Trophoblast cell (in vitro differentiated cells and primary cell): ENCODE measurements at places on chromosomes 1 and 21.
A peak's percentile ranks its signal among the peaks of the same experiment; 100 is the strongest.

DNA sequence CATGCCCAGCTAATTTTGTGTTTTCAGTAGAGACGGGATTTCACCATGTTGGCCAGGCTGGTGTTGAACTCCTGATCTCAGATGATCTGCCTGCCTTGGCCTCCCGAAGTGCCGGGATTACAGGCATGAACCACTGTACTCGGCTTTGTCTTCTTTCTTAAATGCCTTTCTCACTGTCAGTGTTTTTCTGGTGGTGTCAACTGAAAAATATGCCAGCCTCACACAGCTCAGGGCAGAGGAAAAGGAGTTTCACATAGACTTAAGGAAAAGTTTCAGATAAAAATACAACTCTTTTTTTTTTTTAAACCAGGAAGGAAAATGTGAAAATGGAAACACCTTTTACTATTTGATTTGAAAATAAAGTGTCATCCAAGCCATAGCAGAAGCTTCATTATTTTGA, 4.6 kb upstream of the MAB21L3 start:
- DNase-seq, result peak; percentile 60

DNA sequence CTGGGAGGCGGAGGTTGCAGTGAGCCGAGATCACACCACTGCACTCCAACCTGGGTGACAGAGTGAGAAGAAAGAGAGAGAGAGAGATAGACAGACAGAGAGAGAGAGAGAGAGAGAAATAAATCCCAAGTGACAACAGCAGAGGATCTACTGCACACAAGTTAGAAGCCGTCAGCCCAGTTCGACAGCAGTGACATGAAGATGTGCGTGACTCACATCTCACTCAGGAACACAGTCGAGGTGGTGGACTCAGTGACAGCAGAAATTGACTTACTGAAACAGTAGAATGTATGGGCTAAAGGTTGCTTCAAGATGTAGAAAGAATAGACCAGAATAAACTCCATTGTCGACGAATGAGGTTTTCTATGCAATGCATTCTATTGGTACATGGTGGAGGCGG, 77.0 kb upstream of the KRTAP19-8 start:
- DNase-seq, result peak; percentile 64

DNA sequence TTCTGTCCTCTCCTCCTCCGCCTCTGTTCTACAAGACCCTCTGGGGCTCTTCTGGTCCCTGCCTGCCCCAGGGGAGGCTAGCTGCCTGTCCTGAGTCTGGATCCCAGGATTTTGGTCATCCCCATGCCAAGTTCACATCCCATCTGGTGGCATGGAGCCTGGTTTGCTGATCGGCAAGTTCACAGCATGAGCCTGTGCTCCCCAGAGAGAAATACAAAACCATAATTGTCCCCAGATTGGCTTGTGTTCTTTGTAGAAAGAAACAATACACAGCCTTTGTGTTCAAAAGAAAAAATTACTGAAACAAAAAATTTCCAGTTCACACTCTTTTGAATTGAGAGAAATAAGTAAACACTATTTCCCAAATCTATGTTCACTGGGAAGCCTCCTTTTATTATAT, 149.4 kb upstream of the ZC3H12A start:
- DNase-seq, result no peak

- DNase-seq, result no peak
These were observed 37.1 kb upstream of the DOCK7 start for GRCh38 chr1:62725255-62725654.

GRCh38 chr1:15428815-15429435, 9.3 kb upstream of the CTRC start:
- DNase-seq, result no peak

- no peak for DNase-seq
These were observed 40.2 kb upstream of the ST6GALNAC5 start for GRCh38 chr1:76827066-76827465.

- DNase-seq, result no peak
These were observed 124.2 kb downstream of the GRIK3 start for GRCh38 chr1:36909946-36910725.

- peak; percentile 90 for DNase-seq
These were observed 28.4 kb downstream of the TRIM33 start for GRCh38 chr1:114482585-114482984.

DNA sequence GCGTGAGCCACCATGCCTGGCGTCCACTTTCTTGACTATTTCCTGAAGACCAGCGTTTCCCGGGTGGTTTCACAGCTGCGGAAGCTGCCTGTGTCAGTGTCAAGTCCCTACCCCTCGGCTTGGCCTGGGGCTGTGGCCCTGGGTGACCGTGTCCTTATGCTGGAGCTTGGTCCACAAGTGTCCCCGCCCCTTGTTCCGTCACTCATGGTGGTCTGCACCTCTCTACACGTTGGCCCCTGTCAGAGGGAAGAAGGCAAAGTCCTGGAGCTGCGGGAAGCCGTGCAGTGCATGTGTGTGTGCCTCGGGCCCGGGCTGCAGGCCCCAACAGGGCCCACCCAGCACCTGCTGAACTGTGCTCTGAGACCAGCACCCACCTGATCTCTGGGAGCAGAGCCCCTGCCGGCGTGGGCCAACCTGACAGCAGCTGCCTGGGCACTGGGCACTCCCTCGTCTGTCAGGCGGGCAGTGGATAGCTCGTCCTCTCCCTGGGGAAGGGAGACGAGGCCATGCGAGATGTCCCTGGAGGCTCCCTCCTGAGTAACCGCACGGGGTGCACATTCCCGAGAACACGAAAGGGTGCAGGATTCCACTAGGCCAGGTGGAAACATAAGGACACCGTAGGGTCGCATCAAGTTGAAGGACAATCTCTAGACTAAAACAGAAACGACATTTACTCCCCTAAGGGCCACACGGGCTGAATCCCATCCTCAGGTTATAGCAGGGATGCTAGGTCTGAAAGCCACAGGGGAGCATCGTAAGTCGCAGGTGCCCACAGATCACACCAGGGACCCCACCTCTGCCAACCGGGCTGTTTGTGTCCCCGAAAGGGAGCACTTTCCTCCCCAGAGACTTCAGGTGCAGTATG, 2.4 kb upstream of the C1orf159 start:
- DNase-seq, result no peak

- no peak for DNase-seq
These were observed 20.7 kb downstream of the CD34 start for GRCh38 chr1:207890136-207890738.

DNA sequence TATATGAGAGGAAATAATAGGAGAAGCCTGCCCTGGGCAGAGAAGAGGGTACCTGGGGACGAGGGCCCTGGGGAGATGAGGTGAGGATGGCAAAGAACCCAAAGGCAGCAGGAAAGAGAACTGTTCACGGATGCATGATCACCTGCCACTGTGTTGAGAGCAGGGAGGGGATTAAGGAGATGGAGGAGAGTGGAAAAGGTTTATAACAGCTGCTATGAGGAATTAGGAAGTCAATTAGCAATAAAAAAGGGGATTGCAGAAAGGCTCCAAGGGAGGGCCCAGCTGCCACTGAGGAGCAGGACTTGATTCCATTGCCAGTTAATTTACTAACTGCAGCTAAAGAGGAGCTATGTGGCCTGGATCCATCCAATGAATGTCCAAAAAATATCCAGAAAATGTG, 61.1 kb downstream of the GFI1 start:
- DNase-seq, result no peak

- DNase-seq, result no peak
These were observed 55.9 kb upstream of the SPOCD1 start for GRCh38 chr1:31871703-31872102.

DNA sequence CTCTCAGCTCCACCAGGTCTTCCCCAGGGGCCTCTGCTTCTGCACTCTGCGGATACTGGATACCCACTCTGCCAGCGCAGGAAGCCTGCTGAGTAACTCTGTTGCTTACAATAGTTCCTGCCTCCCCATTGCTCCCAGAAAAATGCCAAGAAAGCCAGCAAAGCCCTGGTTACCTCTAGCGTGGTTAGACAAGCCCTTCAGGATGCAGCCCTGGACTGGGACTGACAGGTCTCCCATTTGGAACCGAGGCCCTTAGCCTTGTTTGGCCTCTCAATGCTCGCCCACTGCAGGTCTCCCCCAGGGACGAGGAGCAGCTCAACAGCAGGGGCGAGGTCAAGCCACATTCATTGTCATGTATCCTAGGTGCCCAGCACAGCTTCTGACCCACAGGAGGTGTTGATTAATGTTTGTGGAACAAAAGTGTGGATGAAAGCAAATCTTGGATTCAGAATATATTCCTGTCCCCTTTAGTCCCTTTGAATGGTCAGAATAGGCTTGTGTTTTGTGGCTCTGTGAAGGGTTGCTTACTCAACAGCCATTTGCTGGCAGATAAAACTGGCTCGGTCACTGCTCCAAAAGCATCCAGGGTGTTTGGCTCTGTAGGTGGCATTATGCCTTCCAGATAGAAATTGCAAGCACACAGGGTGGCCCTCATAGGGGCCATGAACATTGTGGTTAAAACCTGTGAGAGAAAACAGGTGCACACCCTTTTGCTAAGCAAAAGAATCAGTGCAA, 58.9 kb downstream of the C1orf198 start:
- DNase-seq, result peak; percentile 77

DNA sequence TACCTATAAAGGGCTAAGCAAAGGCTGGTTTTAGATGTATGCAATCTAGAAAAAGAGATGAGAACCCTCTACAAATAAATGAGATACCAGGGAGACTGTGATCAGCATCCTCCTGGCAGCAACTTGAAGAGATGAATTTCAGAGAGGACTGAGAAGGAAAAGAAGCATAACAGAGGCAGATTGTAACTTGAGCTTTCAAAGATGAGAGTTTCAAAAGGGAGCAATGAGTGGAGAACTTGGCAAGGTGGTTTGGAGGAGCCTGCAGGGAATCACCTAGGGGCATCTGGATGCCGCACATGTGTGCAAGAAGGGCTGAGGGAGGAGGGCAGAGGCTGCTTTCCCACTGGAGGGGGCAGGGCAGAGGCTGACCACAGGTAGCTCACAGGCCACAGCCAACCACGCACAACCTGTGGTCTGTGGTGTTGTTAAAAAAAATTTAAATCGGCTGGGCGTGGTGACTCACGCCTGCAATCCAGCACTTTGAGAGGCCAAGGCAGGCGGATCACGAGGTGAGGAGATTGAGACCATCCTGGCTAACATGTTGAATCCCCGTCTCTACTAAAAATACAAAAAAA, 50.2 kb downstream of the PCNX2 start:
- no peak for DNase-seq

DNA sequence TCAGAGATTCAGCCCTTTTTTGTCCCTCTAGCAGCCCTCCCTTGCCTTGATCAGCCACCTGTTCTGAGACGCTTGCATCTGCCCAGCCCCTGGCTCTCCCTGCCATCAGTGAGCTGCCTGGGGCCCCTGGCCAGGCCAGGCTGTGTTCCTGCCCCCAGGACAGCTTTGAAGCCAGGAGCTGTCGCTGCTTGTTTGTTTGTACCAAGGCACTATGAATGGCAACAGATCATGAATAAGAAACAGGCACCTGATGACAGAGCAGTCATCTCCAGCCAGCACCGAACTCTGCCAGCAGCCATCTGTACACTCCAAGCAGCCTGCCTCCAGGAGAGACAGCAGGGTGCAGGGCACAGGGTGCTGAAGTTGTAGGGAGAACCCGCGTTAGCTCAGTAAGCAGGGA, 8.1 kb upstream of the VWA5B1 start:
- DNase-seq, result no peak

DNA sequence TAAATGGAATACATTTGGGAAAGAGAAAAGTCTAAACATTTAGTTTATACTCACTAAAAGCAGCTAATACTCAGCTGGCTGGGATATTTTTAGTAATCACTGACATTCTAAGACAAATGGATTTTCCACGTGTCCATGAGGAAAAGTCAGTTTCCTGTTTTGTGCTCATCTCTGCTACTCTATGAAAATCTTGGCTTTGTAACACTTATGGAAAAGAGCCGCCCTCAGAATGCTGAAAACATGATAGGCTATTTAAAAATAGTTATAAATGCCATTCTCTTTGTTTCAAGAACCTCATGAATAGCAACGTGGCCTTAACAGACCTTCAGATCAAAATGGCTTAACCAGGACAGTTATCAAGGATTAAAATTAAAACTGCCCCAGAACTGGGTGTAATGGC, 29.9 kb downstream of the MRAP start:
- no peak for DNase-seq

DNA sequence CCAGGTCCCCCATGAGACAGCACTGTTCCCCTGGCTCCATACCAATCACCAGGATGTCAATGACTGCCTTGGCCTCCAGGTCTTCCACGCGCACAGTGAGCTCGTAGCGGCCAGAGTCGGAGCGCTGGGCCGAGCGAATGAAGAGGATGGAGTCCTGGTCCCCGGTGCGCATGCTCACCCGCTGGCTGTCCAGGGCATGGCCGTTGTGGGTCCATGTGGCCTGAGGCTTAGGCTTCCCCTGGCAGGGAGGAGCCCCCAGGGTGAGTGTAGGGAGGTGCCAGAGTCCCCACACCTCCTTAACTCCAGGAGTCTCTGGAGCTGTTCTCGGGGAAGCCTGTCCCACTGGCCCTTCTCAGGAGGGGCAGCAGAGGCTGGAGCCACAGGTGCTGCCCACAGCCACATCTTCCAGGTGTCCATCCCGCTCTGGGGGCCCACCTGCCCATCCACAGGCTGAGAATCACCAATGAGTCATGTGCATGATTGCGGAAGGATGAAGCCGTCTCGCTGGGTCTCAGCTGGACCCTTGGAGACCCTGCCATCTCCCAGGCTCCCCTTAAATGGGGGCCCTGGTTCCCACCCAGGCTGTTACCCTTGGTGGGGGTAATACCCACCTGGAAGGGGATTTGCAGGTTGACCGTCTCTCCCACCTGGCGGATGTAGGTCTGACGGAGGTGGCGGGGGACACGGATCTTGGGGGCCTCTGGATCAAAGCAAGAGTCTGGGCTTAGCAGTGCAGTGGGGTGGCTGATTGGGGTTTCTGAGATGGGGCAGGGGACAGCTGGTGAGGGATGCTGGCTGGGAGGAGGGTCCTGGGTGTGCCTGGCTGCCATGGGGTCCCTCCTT, 4.1 kb downstream of the MYBPH start:
- DNase-seq, result no peak

DNA sequence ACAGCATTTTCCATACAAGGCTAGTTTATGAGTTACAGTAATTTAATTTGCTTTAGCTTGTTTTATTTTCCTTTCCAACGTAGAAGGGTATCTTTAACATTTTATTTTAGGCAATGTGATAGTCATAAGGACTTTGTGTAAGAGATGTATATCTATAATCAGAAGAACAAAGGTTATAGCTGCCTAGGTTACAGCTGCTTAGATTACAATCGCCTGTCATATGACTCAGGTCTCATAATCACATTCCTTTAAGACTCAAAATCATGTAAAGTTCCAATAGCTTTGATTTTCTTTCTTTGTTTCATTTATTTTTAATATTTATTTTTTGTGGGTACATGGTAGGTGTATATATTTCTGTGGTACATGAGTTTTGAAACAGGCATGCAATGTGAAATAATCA, 37.8 kb upstream of the COP1 start:
- no peak for DNase-seq

- DNase-seq, result peak; percentile 33
These were observed 117.5 kb upstream of the VANGL1 start for GRCh38 chr1:115524236-115524635.

- DNase-seq, result no peak
These were observed 3.0 kb upstream of the NEK7 start for GRCh38 chr1:198153804-198154203.

DNA sequence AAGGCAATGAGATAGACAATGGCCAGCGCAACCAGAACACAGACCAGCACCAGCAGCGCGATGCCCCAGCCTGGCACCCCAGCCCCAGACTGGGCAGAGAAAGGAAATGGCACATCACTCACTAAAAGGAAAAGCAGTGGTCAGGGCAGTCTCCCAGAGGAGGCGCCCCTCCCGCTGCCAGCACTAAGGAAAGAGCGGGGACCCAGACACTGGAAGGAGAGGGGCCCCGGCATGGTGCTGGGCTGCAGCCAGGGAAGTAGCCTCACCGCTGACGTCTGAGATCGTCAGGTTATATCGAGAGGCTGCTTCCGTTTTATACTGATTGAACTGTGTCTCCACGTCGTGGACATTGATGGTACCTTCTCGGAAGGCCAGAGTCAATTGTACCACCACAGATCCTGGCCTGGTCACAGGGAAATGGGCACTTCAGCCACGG, 13.8 kb downstream of the TRIM46 start:
- no peak for DNase-seq
